Mesothelial cell of epicardium (in vitro differentiated cells): ENCODE measurements at places on chromosomes 2 and 18.
A peak's percentile ranks its signal among the peaks of the same experiment; 100 is the strongest.

- DNase-seq = no peak
Observed at GRCh38 chr2:211900000-211900399, 638.6 kb downstream of the ERBB4 start.

GRCh38 chr2:112636605-112637288 lies 9.0 kb upstream of the SLC20A1 start:
- no peak for DNase-seq

- no peak for DNase-seq
Observed at GRCh38 chr2:180406687-180407086, 399.6 kb upstream of the CWC22 start.

- no peak for DNase-seq
Observed at GRCh38 chr2:62511636-62512035, 5.6 kb upstream of the TMEM17 start.

GRCh38 chr2:16336491-16336890 lies 329.1 kb downstream of the CYRIA start:
- no peak for DNase-seq

GRCh38 chr2:239035361-239035814 lies 187.5 kb downstream of the TWIST2 start:
- DNase-seq = peak; percentile 77

GRCh38 chr2:40169430-40169829 lies 282.5 kb downstream of the SLC8A1 start:
- no peak for DNase-seq

GRCh38 chr2:42290005-42290404 lies 71.0 kb downstream of the COX7A2L start:
- no peak for DNase-seq

GRCh38 chr18:48340560-48340959 lies 68.6 kb downstream of the ZBTB7C start:
- DNase-seq = no peak
